Occipital lobe (tissue), 3 donors: ENCODE measurements at places on chromosomes 7 and 10.

DNA sequence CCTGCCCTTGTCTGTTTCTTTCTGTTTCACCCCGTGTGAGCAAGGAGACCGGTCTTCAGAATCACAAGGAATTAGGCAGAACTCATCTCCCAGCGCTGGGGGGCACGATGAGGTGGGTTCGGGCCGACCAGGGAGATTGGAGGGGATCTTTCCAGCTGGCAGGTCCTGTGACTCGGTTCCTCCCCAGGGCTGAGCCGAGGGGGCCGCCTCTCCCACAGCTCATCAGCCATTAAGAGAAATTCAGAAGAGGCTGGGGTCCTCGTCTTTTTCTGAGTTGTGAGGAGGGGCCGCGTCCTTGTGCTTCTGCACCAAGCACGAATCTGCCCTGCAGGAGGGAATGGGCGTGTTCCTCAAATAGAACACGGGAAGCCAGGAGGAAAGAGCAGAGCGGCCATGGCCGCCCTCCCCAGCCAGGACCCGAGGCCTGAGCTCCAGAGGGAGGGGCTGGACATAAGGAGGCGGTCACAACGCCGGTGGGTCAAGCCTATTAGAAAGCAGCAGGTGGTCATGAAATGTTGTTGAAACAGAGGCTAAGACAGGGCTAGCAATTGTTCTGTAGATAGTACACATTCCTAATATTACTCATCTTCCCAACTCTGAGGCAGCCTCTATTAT, 125.3 kb downstream of the ADARB2 start:
- DNase-seq = no peak

DNA sequence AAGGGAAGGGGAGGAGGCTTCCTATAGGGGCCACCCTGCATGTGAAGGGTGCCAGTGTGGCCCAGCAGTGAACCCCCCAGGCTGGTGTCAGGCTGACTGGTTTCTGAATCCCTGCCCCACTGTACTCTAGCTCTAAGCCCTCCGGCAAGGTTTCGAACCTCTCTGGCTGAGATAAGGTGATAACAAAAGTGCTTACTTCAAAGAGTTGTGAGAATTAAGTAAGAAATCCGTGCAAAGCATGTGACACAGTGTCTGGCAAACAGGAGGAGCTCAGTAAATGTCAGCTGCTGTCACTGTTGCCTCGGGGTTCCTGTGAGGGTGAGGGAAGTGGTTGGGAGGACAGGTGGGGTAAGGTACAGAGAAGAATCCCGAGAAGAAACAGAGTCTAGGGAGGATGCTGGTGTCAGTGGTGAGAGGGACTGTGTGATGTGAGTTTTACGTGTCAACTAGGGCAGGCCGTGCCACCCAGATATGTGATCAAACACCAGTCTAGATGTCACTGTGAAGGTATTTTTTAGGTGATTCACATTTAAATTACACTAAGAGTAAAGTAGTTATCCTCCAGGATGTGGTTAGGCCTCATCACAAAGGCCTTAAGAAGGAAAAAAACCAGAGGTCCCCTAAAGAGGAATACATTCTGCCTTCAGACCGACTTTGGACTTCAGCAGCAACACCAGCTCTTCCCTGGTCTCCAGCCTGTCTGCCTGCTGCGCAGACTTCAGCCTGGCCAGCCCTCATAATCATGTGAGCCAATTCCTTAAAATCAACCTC, 64.4 kb downstream of the BPGM start:
- DNase-seq = no peak

GRCh38 chr7:116986611-116987565, 33.6 kb downstream of the ST7 start:
- no peak for DNase-seq

- no peak for DNase-seq
These were observed 90.7 kb upstream of the TMEM26 start for GRCh38 chr10:61543831-61544230.

DNA sequence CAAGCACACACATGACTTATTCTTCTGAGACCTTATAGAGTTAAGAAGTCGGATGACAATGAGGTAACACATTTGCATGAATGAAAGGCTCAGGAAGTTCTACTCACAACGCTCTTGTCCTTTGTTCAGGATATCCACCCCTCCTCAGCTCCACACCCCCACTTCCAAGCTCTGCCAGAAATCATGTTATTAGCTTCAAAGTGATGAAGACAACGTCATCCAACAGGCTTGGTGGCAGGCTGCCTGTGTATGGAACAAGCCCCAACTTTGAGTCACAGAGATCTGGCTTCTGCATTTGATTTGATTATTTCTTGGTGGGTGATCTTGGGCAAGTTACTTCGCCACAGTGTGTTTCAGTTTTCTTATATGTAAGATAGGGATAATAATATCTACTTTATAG, 12.4 kb upstream of the BMPER start:
- DNase-seq = no peak

DNA sequence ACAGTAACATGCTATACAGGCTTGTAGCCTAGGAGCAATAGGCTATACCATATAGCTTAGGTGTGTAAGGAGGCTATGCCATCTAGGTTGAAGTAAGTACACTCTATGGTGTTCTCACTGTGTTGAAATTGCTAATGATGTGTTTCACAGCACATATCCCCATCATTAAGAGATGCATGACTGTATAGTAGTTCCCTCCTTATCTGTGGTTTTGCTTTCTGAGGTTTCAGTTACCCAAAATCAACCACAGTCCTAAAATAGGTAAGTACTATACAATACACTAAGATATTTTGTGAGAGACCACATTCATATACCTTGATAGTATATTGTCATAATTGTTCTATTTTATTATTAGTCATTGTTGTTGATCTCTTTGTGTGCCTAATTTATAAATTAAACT, 12.7 kb downstream of the FZD1 start:
- DNase-seq = no peak

- no peak for DNase-seq
These were observed 2.7 kb upstream of the TPST1 start for GRCh38 chr7:66202441-66202840.

GRCh38 chr10:4720463-4720862, 105.5 kb upstream of the AKR1E2 start:
- no peak for DNase-seq
